Activated naive CD4-positive, alpha-beta T cell treated with anti-CD3 and anti-CD28 coated beads, Interleukin-2, amount 50 U/mL, for 72 hours (primary cell): ENCODE measurements at places on chromosomes 16 and 17. TPM values are rescaled to one million over a fixed set of nuclear protein-coding genes. Genes with fewer than 3 reads are reported as not detected.

DNA sequence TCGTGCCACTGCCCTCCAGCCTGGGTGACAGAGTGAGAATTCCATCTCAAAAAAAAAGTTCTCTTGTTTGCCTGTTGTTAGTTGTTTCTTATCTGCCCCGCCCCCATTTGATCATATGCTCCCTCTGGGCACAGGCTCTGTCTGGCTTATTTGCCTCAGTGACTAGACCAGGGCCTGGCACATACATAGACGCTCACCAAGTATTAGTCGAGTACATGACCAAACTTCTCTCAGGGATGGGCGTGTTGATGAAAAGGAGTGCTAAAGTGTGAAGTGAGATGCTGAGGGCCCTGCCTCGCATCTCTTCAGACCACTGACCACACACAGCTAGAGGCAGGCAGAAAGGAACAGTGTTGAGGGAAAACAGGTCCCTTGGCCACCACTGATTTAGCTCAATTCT is 3.3 kb upstream of the HELZ start:
- DNase-seq, result no peak

Gene CD79B
- 28.7 TPM for total RNA-seq

Gene MYO15A
- 1.2 TPM for total RNA-seq

Gene CD300LB
- total RNA-seq, result not detected

Gene BICDL2
- total RNA-seq, result 2.9 TPM
